ENCODE measurements at places on chromosomes 11 and 22.

- no peak for DNase-seq
Observed at GRCh38 chr11:1772270-1773130, 8.8 kb upstream of the CTSD start.

- no peak for DNase-seq
Observed at GRCh38 chr11:96090711-96091110, 166.8 kb upstream of the MTMR2 start.

- DNase-seq: no peak
Observed at GRCh38 chr22:49517211-49517610, 310.5 kb downstream of the BRD1 start.

DNA sequence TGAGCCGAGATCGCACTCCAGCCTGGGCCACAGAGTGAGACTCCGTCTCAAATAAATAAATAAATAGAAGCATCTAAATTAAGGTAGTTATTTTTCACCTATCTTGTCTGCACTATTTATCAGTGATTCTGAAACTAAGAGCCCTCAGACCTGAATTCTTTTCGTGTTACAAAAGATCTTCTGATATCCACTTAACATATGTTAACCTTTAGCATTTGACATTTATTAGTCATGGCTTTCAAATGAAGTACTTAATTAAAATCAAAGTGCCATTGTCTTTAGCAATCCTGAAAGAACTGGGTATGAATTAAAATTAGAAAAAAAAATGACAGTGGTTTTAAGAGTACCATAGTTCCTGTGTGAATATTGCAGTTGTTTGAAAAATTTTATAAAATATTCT lies 99.1 kb upstream of the TIMP3 start:
- no peak for DNase-seq

- DNase-seq: no peak
Observed at GRCh38 chr11:83609191-83609590, 323.0 kb upstream of the CCDC90B start.

GRCh38 chr22:40478338-40479125 lies 108.1 kb downstream of the SGSM3 start:
- DNase-seq: no peak

DNA sequence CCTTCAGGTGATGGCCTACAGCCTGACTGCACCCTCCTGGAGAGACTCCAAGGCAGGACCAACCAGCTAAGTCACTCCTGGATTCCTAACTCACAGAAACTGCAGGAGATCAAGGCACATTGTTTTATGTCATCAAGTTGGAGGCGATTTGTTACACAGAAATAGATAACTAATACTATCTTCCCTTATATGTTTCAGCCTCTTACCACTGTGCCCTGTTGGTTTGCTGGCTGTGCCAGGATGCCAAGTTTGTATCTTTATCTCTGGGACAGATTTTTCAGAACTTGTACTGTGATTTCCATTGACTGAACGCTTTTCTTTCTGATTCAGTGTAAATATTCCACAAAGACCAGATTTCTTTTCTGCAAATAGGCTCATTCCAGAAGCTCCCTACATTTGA lies 76.2 kb upstream of the OPCML start:
- DNase-seq: no peak

- no peak for DNase-seq
Observed at GRCh38 chr11:130427581-130428315, 661 bp downstream of the ADAMTS8 start.
